ENCODE measurements at places on chromosomes 7 and 10.

- DNase-seq, result no peak
These were observed 224.2 kb upstream of the NPY start for GRCh38 chr7:24059775-24060174.

DNA sequence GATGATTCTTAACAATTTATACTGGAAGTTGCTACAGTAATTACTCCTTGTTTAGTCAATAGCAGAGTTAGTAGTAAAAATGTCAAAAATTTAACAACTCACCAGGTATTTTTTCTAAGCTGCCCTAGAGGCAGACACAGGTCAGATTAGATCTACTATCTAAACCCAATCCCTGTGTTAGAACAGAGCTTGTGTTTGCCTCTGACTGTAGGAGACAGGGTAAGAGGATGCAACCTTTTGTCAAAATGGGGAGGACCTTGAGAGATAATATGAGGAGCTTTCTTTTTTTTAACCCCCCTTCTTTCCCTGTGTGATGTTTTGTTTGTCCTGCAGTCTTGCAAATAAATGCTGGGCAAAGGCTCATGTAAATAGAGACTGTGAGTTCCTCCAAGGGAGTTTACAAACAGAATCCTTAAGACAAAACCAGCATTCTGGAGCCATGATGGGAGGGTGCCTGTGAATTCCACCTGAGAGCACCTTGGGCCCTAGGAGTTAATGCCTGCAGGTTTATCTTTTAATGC, 353.1 kb downstream of the GATA3 start:
- no peak for DNase-seq

- DNase-seq, result no peak
These were observed 111.5 kb downstream of the NPTX2 start for GRCh38 chr7:98728555-98728954.

- no peak for DNase-seq
These were observed 1.8 kb upstream of the SEC24C start for GRCh38 chr10:73742454-73742734.

DNA sequence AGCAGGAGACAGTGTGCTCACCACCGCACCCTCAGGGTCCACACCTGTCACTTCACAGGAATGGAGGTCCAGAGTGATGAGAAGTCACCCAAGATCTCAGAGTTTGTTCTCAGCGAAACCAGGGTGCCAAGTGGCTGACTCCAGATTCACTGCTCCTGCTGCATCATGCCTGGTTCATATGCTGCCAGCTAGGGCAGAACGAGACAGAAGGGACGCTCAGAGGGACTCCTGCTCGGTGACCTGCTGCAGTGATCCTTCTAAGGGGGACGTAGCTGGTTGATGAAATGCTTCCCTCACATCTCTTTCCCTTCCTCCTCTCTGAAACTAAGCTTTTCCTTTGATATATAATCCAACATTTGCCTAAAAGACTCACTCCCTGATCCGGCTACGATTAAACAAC, 248.5 kb downstream of the SFMBT2 start:
- DNase-seq, result no peak

DNA sequence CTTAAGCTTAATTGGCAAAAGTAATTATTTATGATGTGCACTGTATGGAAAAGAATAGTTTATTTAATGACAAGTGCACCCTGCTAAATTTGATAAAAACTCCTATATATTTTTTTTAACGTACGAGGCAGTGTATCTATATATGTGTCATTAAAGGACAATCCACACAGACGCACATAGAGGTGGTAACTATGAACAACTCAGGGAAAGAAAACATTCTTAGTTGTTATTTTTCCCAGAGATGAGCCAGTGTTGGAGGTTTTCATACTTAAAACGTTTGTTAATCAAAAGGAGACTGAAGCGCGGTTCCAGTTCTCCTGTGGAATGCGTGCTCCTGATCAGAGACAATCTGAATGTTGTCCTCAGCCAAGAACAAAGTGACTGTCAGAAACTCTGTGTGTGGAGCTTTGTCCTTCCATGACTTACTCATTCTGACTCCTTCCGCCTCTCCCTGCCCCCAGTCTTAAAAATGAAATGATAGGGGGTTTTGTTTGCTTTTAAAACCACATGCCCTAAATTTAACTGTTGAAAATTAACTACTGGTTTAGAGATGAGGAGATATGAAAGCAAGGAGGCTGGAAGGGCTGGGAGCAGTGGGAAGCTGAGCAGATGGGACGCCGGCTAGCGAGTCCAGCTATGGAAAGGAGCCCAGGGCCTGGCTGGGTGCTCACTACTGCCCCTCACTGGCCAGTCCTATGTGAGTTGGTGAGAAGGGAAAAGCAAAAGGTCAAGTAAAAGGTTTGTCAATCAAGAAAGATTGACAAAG, 99.6 kb downstream of the SVIL start:
- peak; percentile 69 for DNase-seq

DNA sequence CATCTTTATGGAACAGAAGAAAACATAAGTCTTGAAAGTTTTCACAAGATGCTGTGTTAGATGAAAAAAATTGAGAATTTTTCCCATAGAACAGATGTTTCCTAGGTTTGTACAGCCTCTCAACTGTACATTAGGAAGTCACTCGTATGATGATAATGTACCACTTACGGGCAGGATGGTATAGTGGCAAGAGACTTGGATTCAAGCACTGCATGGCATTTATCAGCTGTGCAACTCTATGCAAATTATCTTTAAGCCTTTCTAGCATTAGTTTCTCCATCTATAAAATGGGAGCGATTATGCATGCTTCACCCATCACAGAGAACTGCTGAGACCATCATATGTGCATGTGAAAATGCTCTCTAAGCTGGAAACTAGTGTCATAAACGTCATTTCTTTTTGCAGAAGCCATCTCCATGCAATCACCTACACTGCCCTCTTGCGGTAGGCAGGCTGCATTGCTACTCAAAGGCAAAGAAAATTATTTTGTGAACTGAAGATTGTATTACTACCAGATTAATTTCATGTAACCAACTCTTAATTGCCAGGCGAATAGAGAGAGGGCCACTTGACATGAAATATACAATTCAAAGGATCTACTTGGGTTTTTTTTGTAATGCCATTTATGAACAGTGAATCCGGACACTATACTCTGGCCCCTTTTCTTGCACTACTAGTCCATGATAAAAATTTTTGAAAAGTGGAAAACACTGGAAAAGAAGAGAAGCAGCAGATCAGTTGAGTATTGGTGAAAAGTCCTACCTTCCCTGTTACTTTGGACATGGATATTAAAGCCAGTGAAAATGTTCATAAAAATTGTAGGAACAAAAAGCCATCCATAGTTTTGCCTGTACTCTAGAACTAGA, 102.3 kb downstream of the JAZF1 start:
- DNase-seq, result no peak

All from amygdala (tissue), 56 donors.